ENCODE measurements at places on chromosomes 11 and 22.

- no peak for DNase-seq
Measured at GRCh38 chr11:66529069-66529468, 16.8 kb downstream of the ZDHHC24 start.

DNA sequence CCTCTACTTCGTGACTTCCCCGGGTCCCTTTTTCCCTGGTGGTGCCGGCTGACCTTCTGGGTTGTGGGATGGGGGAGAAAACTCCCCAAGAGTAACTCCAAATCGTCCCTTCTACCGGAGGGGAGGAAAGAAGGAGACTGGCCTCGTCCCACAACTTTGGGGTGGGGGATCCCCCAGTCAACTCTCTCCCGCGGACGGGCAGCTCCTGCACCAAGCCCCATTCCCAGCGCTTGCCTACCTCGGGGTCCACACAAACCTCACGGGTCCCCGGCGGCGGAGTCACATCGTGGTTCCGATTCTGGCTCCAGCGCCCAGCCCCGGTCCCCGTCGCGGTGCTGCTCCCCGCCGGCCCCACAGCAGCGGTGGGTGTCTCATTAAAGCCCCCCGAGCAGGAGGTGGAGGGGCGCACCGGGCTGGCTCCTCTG is 317 bp downstream of the BDNF start:
- DNase-seq = no peak

DNA sequence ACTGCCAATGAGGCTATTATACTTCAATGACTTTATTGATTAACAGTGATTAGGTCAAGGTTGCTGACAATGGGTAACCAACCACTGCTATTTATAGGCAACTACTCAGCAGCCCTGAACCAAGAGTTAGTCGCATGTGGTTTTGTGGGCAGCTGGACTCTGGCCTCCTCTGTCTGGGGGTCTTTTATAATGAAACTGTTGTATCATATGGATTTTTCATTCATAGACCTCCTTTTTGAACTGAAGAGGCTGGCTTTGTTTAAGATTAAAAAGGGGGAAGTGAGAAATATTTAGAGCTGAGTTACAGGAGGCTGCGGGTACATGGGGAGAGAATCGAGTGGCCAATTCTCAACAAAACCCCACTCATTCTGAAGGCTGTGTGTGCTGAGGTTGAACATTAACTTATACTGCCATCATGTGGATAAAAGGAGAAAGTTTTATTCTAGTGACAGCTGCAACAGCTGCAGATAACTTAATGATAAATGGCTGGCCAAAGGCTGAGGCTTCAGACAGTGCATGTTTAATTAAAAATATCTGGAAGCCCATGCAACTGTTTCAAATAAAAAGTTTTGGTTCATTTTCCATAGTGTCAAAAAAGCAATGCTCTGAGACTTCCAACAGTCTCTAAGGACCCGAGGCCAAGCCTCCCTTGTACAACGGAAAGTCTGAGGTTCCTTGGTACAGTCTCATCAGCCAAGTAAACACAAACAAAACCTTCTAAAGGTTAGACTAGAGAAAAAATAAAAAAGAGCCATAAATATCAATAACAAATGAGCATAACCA is 682.6 kb downstream of the KCNA4 start:
- DNase-seq = no peak

DNA sequence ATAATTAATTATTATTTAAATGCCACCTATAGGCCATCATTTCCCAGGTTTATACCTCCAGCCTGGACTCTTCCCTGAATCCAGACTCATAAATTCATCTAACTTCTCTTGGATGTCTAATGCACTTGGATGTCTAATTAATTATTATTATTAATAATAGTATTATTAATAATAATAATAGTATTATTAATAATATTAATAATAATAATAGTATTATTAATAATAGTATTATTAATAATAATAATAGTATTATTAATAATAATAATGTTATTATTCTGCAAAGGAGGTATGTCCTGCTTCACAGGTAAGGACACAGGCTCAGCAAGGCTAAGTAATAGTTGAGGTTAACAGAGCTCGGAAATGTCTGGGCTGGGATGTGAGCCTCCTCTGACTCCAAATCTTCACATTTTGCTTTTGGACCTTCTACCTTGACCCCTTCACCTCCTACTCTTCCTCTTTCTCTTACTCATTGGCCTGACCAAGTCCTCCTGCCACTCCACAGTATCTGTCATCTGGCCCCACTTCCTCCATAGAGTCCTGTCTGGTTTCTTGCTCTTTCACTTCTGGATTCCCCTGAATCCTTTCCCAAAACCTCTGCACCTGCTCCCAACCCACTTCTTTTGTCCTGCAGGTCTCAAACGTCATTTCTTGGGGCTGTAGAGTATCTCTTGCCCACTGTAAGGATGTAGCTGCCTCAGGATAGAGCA is 8.0 kb downstream of the RIBC2 start:
- DNase-seq = no peak

GRCh38 chr22:19961201-19961580 is 19.6 kb upstream of the TXNRD2 start:
- DNase-seq = no peak

GRCh38 chr11:1946812-1947484 is at the start of gene MRPL23:
Gene MRPL23 (plus strand): TSS chr11:1947332. CDS start chr11:1947363, 31 bp downstream.
- DNase-seq = no peak

DNA sequence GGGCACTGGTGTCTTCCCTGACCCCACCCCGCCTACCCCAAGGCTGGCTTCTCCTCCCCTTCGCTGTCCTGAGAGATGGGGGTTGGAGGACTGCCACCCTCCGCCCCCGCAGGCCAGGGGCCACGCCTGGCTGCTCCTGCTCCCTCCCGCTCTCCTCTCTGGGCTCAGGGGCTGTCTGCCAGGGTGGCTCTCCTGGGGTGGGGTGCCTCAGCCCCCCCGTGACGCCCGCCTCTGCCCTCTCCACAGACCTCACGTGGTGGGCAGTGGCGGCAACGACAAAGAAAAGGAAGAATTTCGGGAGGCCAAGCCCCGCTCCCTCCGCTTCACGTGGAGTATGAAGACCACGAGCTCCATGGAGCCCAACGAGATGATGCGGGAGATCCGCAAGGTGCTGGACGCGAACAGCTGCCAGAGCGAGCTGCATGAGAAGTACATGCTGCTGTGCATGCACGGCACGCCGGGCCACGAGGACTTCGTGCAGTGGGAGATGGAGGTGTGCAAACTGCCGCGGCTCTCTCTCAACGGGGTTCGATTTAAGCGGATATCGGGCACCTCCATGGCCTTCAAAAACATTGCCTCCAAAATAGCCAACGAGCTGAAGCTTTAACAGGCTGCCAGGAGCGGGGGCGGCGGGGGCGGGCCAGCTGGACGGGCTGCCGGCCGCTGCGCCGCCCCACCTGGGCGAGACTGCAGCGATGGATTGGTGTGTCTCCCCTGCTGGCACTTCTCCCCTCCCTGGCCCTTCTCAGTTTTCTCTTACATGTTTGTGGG is 8.1 kb downstream of the RCOR2 start:
- no peak for DNase-seq

DNA sequence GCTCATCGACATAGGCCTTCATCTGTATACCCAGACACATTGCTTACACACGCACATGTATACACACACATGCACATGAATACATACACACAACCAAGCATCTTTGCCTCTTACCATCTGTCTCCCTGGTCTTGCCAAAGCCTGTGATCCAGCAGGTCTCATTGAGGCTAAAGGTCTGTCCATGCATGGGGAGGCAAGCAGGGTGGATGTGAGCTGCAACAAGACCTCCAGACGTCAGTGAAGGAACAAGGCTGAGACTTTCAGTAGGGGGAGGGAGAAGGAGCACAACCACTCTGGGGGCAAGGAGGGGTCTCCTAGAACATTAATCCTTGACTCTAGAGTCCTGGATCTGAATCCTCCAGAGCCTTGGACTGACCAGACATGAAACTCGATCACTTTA is 23.7 kb downstream of the TMPRSS13 start:
- no peak for DNase-seq
